ENCODE measurements at places on chromosomes 7 and 10. TPM values are rescaled to one million over a fixed set of nuclear protein-coding genes. Genes with fewer than 3 reads are reported as not detected.

MMD2 gene
- total RNA-seq = not detected

TWIST1 gene
- 1.4 TPM for total RNA-seq

RET gene
- 1.1 TPM for total RNA-seq

SPDYE16 gene
- total RNA-seq = not detected

TSPAN13 gene
- 8.8 TPM for total RNA-seq

INHBA gene
- 1.8 TPM for total RNA-seq

CFAP70 gene
- 2.5 TPM for total RNA-seq

SAMD9 gene
- 6.2 TPM for total RNA-seq

LRRN3 gene
- 9.0 TPM for total RNA-seq

PNLIP gene
- total RNA-seq = 2.1 TPM

SPAM1 gene
- total RNA-seq = not detected

POLR2J2 gene
- total RNA-seq = 3.8 TPM

SKIDA1 gene
- 2.1 TPM for total RNA-seq

HOXA2 gene
- total RNA-seq = not detected

TBX20 gene
- 121 TPM for total RNA-seq

GRCh38 chr10:128028508-128029289, 97.5 kb downstream of the MKI67 start:
- no peak for DNase-seq

- DNase-seq = no peak
Observed at GRCh38 chr7:33757050-33757449, 148.3 kb upstream of the BMPER start.

- no peak for DNase-seq
Observed at GRCh38 chr10:650886-651615, 38.4 kb downstream of the DIP2C start.

DNA sequence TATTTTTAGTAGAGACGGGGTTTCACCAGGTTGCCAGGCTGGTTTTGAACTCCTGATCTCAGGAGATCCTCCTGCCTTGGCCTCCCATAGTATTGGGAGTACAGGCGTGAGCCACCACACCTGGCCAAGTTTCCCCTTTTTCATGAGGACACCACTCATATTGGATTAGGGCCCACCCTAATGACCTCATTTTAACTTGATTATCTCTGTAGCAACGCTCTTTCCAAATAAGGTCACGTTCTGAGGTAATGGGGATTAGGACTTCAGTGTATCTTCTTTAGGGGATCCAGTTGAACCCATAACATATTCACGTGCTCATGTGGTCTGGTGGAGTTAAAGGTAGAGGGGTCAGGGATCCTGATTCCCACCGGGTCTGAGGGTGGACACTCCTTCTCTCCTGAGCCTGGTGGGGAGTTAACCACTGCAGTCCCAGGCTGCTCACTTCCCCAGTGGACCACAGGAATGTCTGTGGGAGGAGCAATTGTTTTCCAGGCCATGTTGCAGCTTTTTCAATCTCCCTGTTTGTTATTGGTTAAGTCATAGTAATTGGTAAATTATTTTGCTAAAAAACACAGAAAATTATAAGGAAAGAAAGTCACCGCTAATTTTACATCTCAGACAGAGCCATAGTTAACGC, 130.5 kb downstream of the GRK5 start:
- no peak for DNase-seq

DNA sequence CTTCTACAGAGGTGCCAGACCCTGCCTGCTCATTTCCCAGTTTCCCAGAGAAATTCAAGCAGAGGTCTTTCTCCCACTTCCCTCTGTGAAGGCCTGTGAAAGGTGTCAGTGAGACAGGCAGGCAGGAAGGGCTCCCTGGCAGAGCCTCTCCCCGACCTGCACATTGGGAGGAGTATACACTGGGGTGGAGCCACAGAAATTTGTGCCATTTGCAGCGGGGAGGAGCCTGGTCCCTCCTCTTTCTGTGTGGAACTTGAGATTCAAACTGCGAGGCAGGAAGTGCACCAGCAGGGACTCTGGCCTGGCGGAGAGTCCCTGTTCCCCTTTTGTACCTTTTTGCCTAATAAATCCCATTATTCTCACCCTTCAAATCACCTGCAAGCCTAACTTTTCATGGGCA, 54.6 kb upstream of the OPN4 start:
- no peak for DNase-seq

- no peak for DNase-seq
Observed at GRCh38 chr7:27263781-27264180, 21.2 kb downstream of the EVX1 start.

- no peak for DNase-seq
Observed at GRCh38 chr7:2611401-2611800, 20.4 kb upstream of the TTYH3 start.

DNA sequence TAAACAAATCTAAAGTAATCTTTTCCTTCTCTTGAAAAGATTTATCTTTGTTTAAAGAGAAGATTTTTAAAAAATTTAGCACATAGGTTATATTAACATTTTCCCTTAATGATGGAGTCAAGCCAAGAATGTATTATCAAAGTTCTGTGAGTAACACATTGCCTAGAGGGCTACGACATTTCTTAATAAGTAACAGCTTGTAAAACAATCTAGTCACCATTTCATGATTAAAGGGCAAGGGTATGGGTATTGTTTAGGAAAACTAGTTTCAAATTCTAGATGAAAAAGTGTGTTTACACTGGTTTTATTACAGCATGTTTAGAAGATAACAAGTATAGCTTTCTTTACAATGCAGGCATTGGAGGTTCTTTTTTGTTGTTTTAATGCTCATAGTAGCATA, 28.6 kb upstream of the LAMB4 start:
- no peak for DNase-seq

DNA sequence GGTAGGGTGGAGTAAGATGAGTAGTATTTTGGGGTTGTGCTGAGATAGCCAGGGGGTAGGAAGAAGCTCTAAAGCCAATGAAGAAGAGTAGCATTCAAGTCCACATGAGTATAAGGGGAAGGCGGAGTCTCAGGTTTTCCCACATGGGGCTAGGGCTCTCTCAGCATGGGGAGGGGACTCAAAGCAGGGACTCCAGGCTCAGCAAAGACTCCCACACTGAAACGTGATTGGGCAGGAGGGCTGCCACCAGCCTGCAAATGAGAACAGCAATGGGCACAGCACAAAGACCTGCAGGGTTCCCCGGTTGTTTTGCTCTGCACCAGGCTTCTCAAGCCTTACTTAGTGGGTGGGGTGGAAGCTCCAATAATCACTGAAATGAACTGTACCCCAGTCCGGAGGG, 1.5 kb upstream of the NRAP start:
- DNase-seq = no peak

DNA sequence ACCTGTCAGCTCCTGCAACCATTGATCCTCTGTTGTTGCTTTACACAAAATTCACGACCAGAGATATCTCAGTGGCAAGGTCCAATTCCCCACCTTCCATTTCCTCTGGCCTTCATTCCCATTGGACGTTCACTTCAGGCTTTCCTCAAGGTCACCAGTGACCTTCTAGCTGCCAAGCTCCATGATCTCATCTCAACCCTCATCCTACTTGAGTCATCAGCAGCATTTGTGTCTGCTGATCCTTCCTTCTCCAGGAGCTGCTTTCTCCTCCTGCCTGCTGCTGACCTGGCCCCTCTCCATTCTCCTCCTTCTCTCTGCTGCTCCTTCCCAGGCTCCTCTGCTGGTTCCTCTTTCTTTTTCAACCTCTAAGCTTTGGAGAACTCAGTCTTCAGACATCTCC, 66.2 kb upstream of the C10orf90 start:
- DNase-seq = no peak

GRCh38 chr10:43204943-43205671, 61.8 kb downstream of the RASGEF1A start:
- DNase-seq = no peak

DNA sequence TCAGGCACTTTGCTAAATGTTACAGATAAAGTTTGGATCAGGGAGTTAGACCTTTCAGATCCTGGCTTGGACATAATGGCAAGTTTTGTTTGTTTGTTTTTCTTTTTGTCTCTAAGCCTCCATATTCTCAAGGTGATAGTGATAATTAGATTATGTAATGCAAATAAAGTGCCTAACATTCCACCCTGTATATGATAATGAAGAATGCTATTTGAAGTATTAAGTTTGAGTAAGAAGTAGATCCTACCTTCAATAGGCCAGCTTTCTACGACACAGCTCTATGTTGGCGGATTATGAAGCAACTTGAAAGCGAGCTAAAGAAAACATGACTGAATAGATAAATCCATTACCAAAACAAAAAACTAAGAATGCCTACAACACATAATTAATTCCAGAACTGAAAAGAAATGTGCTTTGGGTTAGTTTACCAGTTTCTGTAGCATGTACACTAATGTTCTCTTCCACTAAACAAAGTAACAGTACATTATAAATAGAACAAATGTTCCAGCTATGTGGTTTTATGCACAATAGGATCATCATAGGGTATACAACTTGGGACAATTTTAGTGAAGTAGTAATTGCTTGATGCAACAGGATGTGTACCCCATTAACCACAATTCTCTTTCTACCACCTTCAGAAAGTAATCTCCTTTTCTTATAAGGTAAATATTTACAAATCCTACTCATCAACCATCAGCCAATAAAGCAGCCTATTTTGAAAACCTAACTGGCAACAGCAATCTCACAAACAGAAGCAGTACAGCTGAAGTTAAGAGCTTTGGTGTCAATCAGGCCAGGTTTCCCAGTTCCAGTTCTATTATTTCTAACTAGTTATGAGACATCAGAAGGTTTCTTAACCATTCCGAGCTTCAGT, 1.5 kb downstream of the SEM1 start:
- no peak for DNase-seq

GRCh38 chr7:127251465-127252376, 1.0 kb downstream of the GRM8 start:
- no peak for DNase-seq

Data from heart right ventricle (tissue), 16 donors.